ENCODE measurements at places on chromosomes 5 and 9.

GRCh38 chr5:100777680-100778300 lies 125.3 kb downstream of the ST8SIA4 start:
- no peak for DNase-seq

DNA sequence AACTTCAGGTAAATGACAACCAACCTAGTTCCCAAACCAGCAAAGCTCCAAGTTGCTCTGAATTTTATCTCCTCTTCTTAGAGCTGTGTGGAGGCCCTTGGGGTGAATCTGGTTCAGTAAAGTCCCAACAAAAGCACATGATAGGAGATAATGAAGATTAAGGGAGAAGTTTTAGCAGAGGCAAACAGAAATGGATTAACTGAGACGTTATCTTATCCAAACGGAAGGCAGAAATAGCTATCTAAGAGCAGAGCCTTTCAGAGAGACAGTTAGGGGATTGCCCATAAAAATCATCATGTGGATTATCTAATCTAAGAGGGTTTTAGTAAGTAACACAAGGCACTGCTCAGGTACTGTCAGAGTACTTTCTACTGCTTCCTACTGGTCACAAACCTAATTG lies 183.9 kb upstream of the ZNF618 start:
- no peak for DNase-seq

DNA sequence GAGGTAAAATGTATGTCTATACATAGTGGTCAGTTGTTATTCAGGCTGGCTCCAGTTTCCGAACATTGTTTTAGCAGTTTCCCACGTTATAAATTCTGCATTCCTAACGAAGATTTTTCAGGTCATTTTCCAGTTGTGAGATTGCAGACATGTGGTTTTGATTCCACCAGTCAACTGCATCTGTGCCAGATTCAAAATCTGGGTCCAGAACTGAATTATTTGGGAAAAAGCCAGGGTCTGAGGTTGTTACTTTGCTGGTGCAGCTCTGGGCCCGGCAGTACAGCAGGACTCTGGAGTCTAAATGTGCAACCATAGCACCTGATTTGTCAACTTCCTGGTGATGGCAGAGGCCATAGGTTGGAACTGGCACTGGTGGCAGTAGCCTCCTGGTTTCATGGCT lies 105.7 kb upstream of the MEGF10 start:
- DNase-seq: no peak

- no peak for DNase-seq
Measured at GRCh38 chr5:77398896-77399295, 93.2 kb downstream of the WDR41 start.

GRCh38 chr5:1318659-1319251 lies 23.9 kb upstream of the TERT start:
- DNase-seq: no peak

DNA sequence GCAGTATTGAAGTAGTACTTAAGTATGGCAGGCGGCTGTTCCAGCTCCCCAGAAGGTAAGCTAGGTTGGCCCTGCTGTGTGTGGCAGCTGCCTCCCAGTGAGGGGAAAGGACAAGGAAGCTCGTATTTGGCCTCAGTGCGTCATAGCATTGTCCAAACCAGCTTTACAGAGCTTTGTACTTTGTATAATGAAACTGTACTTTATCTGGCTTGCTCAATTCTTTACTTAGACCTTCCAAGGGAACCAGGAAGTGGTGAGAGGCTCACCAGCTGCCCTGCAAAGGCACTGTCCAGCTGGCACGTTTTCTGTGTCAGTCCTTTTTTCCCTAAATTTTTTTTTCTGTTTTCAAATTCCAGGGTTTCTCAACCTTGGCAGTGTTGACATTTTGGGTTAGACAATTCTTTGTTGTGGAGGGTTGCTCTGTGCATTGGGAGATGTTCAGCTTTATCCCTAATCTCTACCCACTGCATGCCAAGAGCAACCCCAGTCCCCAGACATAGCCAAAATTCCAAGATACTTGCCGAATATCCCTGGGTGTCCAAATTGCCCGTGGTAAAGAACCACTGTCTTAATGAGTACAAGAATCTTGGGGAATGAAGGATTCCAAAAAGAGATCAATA lies 474.5 kb downstream of the LRRC70 start:
- no peak for DNase-seq

DNA sequence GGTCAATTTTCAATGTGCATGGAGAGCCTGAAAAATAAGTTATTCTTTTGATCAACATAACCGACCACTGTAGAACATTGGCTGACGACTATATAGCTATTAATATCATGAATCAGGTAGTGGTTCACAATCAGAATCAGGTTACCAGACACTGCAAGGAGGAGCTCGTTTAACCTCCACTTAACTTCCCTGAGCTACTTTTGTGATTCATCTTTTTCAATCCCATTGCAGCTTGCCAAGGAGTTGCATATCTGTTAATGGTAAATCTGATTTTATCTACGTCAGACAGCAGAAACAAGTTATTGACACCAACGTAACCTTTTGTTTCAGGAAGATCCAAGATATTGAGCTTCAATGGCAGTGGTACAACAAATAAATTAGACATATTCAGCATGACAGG lies 2263.8 kb upstream of the ACO1 start:
- no peak for DNase-seq

- DNase-seq: no peak
Measured at GRCh38 chr9:127780126-127780885, 1.8 kb upstream of the SH2D3C start.

GRCh38 chr5:1076406-1076805 lies 35.5 kb downstream of the SLC12A7 start:
- no peak for DNase-seq
